SK-N-SH treated with all-trans-retinoic acid at 6 μM for 48 hours (cell line): ENCODE measurements at places on chromosomes 13 and 19.

- ATAC-seq, result no peak
These were observed 182.4 kb downstream of the NUFIP1 start for GRCh38 chr13:44806826-44807225.

DNA sequence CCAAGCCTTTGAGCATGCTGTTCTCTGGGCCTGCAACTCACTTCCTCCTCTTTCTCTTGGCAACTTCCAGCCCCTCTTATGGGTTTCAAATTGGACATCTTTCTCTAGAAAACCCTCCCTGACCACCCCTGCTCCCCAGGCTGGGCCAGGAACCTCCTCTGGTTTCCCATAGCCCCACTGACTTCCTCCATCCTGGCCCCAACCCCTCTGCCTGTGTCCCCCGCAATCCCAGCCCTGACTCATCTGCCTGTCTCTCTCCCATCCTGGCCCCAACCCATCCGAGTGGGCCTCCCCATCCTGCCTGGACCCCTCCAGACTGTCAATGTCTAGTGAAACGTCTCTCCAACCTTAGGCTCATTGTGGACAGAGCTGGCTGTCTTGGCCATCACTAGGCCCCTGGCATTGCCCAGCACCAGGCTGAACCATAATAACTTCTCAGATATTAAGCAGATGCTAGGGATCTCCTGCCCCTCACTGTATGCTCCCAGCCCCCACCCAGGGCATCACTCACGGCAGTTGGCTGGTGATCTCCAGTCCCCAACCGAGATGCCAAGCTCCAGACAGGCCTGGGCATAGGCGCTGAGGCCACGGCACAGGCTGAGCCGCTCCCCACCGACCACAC, 16.8 kb downstream of the FCGBP start:
- ATAC-seq, result no peak

GRCh38 chr19:38059897-38060296, 152.9 kb downstream of the SIPA1L3 start:
- no peak for ATAC-seq

- no peak for ATAC-seq
These were observed 4.9 kb downstream of the CEACAM8 start for GRCh38 chr19:42589792-42590191.

- no peak for ATAC-seq
These were observed 70.2 kb downstream of the KLF2 start for GRCh38 chr19:16394681-16395375.

DNA sequence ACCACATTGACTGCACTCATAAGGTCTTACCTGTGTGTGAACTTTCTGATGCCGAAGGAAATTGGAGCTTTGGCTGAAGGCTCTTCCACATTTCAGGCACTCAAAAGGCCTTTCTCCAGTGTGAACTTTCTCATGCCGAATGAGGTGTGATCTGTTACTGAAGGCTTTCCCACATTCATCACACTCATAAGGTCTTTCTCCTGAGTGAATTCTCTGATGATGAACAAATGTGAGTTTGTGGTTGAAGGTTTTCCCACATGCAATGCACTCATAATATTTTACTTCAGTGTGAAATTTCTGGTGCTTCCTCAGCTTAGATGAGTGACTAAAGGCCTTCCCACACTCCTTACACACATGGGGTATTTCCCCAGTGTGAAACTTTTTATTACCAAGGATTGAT, 5.7 kb downstream of the ZNF132 start:
- ATAC-seq, result no peak

- no peak for ATAC-seq
These were observed 24.1 kb downstream of the SULT2B1 start for GRCh38 chr19:48575931-48576622.

DNA sequence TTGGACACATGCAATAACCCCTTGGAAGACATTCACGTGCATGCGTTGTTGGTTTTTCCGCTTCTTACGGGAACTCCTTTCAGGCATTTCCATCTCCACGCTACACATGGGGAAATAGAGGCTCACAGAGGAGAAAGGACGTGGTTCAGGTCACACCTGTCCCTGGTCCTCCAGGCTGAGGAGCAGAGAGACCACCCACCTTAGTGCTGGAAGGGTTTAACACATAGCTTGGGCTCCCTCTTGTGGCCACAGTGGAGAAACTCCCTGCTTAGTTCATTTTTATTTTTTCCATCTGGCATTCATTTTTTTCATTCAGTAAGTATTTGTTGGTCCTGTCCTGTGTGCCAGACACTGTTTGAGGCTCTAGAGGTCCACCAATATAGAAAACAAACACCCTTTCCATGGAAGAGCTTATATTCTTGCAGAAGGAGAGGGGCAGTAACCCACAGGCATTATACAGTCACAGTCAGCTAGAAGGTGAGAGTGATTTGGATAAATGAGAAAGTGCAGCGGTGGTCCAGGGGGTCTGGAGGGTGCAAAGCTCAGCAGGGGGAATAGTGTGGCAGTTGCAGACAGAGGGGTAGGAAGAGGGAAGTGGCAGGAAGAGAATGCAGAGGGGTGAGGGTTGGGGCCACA, 24.2 kb upstream of the TTYH1 start:
- ATAC-seq, result peak; percentile 71

DNA sequence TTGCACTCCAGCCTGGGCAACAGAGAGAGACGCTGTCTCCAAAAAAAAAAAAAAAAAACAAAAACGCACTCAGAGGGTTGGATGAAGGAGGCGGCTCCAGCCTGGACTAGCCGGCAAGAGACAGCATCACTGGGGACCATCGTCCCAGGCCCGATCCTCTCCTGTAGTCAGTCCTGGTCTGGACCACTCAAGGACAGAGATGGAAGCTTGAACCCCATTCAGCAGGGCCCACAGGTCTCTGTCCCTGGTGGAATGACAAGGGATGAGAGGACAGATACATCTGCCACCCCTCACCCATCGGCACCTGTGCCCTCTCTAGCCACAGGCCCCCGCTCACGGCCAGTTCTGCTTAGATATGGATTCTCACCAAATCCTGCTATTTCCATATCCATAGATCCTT, 14.0 kb downstream of the ADGRE5 start:
- no peak for ATAC-seq

DNA sequence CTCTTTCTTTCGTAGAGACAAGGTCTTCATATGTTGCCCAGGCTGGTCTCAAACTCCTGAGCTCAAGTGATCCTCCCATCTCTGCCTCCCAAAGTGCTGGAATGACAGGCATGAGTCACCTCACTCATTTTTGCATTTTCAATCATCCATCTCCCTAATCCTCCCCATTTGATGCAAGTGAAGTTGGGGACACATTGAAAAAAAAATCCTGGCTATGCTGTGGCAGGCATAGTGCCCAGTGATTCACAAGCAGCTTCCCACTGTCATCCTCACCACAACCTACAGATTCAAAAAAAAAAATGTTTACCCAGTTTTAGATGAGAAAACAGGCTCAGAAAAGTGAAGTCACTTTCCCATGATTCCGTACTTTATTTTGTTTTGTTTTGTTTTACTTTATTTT, 44.7 kb upstream of the USP29 start:
- no peak for ATAC-seq

DNA sequence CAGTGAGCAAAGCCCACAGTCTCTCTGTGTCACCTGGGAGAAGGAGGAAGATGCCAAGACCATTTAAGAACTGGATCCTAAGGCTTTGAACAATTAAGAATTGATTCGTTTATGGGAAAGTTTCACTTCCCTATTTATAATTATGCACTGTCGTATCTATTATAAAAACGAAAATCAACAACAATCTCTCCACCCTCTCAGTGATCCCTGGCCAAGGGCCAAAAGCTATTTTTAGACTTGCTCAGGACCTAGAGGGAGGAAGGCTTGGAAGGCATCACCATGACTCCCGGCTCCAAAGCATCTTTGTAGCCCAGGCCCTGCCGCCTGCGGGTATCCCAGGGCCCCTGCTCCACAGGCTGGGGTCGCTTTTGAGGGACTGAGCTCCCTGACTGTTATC, 1.3 kb downstream of the RHPN2 start:
- ATAC-seq, result no peak

- ATAC-seq, result peak; percentile 41
These were observed 38.4 kb downstream of the ACTN4 start for GRCh38 chr19:38685666-38686529.

- peak; percentile 36 for ATAC-seq
These were observed 2.4 kb downstream of the DZIP1 start for GRCh38 chr13:95642028-95642621.

- no peak for ATAC-seq
These were observed 18.5 kb upstream of the ZNF331 start for GRCh38 chr19:53519446-53519845.

- no peak for ATAC-seq
These were observed 2.7 kb upstream of the ACP5 start for GRCh38 chr19:11580116-11580515.

DNA sequence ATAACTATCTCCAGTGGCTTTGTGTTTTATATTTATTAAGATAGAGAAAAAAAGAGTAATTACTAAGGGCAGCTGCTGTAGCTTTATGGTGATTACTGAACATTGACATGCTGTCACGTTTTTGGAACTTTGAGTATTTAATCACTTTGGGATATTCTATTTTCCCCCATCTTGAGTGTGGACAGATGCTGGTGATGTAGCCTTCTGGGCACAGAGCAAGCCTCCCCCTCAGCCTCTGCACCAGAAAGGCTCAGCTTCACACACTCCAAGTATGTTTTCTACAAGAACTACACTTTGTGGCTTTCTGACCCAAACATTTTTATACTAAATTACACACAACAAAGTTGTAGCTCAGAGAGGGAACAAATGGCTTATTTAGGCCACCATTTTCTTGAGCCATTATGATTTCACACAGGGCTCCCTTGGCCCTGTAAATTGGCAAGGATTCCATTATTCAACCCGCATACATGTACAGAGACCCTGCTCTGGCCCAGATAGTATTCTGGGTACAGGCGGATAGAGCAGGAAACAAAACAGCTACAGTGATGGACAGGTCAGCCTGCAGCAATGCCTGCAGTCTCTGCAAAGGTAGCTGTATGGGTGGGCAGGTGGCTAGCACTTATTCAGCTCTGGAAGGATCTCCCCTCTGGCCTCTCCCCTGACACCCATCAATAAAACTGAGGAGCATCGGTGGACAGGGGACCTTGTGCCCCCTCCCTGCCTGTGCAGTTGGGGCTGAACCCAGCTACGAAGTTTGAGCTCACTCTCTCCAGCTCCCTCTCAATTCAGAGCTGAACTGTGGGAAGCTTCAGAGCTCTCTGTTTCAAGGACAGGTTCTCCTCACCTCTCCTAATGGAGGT, 1.3 kb downstream of the ALOX5AP start:
- no peak for ATAC-seq

GRCh38 chr13:30711837-30712236, 23.5 kb upstream of the ALOX5AP start:
- ATAC-seq, result no peak

- no peak for ATAC-seq
These were observed 1.3 kb upstream of the SHANK1 start for GRCh38 chr19:50720921-50721381.

- no peak for ATAC-seq
These were observed 1.1 kb downstream of the ZNF444 start for GRCh38 chr19:56142087-56142787.

- ATAC-seq, result peak; percentile 99
These were observed 902.3 kb upstream of the MIR17HG start for GRCh38 chr13:90445179-90445578.

GRCh38 chr19:13078381-13078780, 24.3 kb downstream of the LYL1 start:
- ATAC-seq, result no peak

DNA sequence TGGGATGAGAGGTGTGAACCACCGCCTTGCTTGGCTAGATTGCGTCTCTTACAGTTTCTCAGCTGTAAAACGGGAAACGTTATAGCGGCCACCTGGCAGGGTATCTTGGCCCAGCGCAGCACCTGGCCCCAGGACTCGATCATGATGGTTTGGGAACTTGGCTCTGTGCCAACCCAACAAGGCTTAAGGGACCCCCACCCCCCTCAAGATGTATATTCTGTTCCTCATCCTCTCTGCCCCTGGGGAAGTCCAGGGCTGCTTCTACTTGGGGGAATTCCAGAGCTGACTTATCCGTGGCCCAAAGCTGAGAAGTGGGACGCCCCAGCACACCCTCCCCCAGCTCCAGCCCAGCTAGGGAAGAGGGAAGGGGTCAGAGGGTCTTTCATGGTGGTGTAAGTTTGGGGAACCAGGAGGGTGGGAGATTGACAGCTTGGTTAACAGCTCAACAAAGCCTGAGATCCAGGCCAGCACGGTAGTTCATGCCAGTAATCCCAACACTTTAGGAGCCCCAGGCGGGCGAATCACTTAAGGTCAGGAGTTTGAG, 695 bp downstream of the ICAM1 start:
- no peak for ATAC-seq

DNA sequence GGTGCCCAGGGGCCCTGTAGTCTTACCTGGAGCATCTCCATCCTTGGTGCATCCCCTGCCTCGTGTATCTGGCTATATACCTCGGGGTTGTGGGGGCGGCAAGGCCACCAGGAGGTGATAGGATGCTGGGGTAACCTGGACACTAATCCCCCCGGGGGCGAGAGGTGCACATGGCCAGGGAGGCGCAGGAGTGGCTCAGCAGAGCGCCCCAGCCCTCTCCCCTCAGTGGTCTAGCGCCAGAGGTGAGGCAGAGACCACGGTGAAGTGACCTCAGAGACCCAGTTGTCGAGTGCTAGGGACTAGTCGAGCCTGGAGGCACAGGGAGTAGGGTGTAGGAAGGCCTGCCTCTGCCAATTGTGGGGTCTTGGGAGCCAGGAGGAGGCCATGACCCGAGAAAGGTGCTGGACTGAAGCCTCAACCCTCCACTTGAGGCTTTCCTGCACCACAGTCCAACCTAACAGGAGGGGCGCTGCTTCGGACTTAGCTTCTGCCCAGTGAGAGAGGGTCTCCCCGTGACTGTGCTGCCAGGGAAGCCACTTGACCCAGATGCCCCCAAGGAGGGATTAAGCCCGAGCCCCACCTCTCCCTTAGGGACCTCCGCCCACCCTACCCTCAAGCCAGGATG, at the start of gene LHB:
TSS of gene LHB (minus strand) at position 51 of the 625 bp plus-strand sequence. CDS start at position 41, 10 bp downstream.
- no peak for ATAC-seq

- no peak for ATAC-seq
These were observed 48.0 kb upstream of the SLC7A9 start for GRCh38 chr19:32917616-32917996.

- no peak for ATAC-seq
These were observed 779.5 kb downstream of the GPC5 start for GRCh38 chr13:92177966-92178365.

DNA sequence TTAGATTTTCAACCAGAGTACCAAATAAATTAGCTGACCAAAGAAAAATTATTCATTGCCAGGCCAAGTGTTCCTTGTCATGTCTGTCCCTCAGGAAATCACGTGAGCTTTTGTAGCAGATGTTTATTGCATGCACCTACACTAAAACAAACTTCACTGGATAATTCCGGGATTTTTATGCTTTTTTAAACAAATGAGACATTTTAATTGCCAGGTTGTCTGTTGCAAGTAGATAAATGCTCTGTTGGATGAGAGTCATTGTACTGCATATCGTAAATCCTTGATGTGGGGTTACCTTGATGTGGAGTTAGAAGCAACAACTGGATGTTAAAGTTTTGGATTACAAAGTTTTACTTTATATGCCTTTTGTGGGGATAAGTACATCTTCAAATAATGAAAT, 1187.7 kb upstream of the PCDH9 start:
- no peak for ATAC-seq

- no peak for ATAC-seq
These were observed 778.8 kb upstream of the SLITRK5 start for GRCh38 chr13:86892330-86892729.
